ENCODE measurements at places on chromosomes 1 and 21.

GRCh38 chr1:11134898-11135266 is 35.2 kb upstream of the EXOSC10 start:
- no peak for DNase-seq

- no peak for DNase-seq
Measured at GRCh38 chr1:230431527-230431926, 5.4 kb upstream of the PGBD5 start.

DNA sequence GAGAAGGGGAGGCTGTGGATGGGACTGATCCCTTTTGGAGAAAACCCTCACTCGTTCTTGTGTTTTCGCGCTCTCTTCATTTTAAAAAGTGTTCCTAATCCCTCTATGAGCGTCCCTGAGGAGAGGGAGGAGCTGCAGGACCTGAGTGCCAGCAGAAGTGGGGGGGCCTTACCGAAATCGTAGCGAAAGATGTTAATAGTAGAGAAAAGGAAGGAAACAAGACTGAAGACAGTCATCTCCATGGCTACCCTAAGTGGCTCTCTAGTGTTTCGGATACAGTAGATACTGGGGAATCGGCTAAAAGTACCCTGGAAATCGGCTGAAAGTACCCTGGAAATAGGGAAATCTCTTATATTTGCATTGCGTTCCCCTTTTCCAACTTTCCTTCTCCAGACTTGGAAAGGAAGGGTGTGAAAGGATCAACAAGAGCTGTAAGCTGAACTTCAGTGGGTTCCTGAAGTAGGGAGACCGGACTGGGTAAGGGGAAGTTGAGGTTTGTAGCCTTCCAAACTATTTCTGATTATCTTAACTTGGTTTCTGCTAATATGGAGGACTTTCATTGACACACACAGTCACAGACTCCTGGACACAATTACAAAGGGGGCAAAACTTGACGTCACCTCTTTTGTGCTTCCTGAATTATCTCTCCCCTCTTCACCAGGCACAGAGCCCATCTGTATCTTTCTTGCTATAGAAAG is 486 bp upstream of the DSTYK start:
- DNase-seq, result no peak

- DNase-seq, result no peak
Measured at GRCh38 chr1:36068866-36069265, 15.0 kb upstream of the TEKT2 start.

- no peak for DNase-seq
Measured at GRCh38 chr1:44820328-44821239, 12.3 kb downstream of the BTBD19 start.

GRCh38 chr1:92961896-92962752 is 862 bp upstream of the DIPK1A start:
- DNase-seq, result peak; percentile 42

DNA sequence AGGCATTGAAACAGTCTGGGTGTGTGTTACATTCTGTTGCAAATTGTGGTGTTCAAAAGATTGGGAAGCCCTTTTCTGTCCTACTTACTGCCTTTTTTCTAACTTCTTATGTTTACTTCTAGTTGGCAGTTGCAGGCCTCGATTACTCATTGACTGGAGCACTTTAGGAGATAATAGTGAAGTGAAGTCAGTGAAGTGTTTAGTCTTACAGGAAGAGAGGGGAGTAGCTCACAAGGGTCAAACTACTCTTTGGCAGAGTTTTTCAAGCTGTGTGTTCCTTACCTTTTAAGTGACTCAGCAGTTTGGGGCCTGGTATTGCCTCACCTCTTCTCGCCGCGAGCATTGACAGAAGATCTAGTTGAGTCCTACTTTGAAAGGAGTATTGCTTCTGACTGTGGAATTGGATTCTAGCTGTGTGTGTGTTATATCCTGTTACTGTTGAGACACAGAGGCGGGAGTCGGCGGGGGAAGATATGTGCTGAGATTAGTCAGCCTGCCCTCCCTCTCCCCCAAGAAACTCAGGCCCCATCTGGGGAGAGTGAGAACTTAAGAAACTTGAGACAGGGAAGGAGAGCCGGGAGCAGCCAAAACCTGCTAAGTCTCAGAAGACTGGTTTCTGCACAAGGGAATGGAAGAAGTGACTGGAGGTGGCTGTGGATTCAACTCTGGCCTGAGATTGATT is 19.3 kb downstream of the AHCYL1 start:
- DNase-seq, result no peak

GRCh38 chr1:63407002-63407401 is 39.6 kb downstream of the ALG6 start:
- no peak for DNase-seq

GRCh38 chr1:95701450-95702173 is 467.6 kb downstream of the RWDD3 start:
- DNase-seq, result no peak

DNA sequence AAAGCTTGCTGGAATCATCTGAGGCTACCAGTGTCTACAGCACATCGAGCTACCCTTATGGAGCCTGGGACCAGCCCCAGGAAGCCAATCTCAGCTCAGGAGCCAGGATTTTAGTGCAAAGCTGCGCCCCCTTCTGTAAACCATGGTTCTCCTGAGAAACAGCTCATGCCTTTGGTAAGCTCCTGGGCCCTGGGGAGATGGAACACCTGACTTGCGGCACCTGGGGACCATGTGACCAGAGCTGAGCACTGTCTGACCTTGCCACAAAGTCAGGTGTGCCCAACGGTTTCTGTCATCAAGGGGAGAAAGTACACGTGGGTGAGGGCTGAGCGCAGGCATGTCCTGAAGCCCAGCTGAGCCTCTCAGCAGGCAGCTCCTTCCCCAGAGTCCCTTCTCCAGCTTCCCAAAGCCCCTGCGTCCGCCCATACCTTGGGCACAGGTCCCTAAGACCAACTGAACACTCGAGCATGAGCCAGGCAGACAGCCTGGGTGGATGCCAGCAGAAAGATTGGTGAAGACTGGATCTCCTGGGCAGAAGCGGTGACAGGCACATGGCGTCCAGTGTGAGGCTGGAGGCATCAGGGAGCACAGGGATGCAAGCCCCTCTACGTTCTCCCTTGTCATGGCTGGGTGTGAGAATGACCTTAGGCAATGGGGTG is 57.9 kb upstream of the TENT5B start:
- peak; percentile 76 for DNase-seq

DNA sequence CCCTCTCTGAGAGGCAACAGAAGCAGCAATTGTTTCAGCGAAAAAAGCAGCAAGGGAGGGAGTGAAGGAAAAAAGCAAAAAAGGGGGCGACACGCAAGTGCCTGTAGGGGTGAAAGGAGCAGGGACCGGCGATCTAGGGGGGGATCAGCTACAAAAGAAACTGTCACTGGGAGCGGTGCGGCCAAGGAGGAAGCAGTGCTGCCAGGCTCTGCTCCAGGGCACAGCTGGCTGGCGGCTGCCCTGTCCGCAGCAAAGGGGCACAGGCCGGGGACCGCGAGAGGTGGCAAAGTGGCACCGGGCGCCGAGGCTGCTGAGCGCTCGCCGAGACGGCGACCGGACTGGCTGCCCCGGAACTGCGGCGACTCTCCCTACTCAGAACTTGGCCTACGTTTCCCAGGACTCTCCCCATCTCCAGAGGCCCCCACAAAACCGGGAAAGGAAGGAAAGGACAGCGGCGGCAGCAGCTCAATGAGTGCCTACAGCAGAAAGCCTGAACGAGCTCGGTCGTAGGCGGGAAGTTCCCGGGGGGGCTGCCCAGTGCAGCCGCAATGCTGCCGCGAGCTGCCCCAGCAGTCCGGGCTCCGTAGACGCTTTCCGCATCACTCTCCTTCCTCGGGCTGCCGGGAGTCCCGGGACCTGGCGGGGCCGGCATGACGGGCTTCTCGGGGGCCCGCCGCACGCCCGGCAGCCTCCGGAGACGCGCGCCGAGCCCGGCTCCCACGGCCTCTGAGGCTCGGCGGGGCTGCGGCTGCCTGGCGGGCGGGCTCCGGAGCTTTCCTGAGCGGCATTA is 1.0 kb upstream of the CDKN2C start:
- DNase-seq, result peak; percentile 18

DNA sequence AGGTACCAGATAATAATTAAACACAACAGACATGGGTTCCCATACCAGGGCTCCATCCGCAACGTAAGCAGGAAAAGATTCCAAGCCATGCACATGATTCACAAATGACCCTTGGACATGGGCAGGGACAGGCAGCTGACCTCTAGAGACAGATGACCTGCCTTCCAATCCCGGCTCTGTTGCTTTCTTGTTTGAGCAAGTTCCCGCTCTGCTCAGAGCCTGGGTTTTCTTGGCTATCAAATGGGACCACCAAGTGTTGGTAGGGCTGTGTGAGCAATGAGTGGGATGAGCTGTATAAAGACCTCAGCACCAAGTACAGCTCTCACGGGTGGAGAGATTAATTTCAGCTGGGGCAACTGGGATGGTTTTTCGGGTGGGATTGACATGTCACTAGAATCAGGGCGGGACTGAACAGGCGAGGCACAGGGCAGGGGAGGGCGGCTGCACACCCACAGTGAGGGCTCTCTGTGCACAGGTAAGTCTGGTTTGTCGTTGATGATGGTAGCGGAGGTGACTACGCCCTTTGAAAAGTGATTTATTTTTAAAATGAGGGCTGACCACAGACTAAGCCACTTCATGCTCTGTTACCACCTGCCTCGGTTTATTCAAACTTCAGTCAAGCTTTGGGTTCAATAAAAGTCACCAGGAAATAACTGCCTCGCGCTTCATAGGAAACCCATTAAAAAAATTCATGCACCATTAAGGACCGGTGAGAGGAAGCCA is 57.5 kb upstream of the IFFO2 start:
- no peak for DNase-seq

DNA sequence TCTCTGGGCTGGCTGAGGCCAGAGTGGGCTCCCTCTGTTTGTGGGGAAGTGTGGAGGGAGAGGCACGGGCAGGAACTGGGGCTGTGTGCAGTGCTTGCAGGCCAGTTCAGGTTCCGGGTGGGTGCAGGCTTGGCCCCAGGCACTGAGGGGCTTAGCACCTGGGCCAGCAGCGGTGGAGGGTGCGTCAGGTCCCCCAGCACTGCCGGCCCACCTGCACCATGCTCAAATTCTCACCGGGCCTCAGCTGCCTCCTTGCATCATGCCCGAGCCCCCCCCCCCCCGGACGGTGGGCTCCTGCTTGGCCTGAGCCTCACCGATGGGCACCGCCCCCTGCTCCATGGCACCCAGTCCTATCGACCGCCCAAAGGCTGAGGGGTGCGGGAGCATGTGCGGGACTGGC is 26.3 kb upstream of the FCGR2A start:
- no peak for DNase-seq

DNA sequence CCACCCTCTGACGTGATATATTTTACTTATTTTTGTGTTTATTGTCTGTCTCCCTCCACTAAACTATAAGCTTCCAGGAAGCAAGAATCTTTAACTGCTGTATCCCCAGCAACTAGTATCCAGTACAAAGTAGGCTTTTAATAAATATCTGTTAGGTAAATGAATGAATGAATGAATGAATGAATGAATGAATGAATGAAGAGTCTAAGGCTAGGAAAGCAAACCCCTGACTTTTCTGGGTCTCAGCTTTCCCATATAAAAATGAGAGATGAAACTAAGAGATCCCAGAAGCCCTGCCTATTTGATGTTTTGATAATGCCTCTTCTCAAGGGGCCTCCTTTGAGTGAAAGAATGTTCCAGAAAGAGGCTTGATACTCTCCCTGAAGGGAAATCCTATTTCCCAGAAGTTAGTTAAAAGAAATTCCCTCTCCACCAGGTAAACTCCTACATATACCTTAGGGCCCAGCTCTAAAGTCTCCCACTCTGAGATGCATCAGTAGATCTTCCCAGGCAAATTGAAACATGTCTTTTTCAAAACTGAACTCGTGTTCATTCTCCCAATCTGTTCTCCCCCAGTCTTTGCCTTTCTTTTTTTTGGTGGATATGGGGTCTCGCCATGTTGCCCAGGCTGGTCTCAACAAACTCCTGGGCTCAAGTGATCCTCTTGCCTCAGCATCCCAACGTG is 7.8 kb downstream of the TTC39A start:
- no peak for DNase-seq

- DNase-seq, result peak; percentile 27
Measured at GRCh38 chr1:106526650-106527049, 529.8 kb upstream of the PRMT6 start.

GRCh38 chr1:117527074-117527473 is 78.8 kb upstream of the TENT5C start:
- no peak for DNase-seq

DNA sequence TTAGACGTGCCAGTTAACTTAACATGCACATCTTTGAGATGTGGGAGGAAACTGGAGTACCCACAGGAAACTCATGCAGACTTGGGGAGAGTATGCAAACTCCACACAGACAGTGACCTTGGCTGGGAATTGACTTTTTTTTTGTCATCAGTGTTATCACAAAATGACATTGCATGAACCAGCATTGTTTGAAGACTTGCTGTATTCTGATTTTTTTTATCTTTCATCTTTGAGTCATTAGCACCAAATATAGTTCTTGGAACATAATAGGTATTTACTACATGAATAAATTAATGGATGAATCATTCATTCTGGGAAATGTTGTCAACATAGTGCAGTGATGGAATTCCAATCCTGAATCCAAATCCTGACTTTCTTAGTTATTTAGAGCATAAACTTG is 77.0 kb downstream of the ATF6 start:
- no peak for DNase-seq

GRCh38 chr21:45045481-45045880 is 28.9 kb upstream of the ADARB1 start:
- no peak for DNase-seq

DNA sequence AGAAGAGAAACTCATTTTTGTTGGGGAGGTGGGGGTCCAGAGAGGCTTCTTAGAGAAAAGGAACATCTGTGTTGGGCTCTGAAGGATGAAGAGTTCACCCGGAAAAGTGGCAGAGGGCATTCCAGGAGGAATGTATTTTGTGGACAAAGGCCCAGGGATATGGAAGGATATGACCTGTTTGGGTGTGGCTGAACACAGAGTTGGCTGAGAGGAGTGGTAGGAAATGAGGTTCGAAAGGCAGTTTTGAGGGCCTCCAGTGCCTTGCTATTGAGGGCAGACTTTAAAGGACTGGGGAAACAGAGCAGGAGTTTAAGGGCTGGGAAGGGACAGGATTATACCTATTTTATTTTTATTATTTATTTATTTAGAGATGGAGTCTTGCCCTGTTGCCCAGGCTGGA is 27.3 kb upstream of the WASF2 start:
- DNase-seq, result no peak

DNA sequence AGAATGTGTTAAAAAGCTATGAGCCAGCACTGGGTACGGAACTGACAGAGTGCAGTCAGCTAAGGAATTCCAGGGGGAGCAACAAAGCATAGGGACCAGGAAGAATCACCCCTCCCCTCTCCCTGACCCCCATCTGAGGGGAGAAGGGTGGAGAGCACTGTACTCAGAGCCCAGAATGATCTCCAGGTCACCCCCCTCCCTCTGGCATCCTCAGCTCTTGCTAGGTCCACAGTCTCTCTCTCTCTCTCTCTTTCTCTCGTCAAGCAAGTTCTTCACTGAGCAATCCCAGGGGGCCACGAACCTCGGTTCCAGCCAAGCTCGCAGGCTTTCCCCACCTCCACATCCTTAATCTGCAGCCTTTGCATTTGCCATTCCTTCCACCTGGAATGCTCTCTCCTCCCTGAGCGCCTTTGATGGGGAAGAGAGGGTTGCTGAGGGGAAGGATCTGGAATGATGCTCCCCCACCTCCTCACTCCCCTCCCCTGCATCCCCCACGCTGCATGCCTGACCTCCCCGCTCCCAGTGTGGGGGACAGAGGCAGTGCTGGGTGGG is 6.7 kb upstream of the WASF2 start:
- peak; percentile 59 for DNase-seq

GRCh38 chr1:236768601-236769000 is 26.5 kb upstream of the MTR start:
- no peak for DNase-seq

- no peak for DNase-seq
Measured at GRCh38 chr1:35431173-35431599, 126.0 kb downstream of the KIAA0319L start.

GRCh38 chr1:208043691-208044181 is 132.8 kb upstream of the CD34 start:
- DNase-seq, result peak; percentile 95

- DNase-seq, result no peak
Measured at GRCh38 chr1:86866665-86867064, 47.3 kb downstream of the SELENOF start.

Data from cerebellar cortex (tissue), 1 donor.